SJCRH30 (cell line): ENCODE measurements at places on chromosomes 1 and 21. TPM values are rescaled to one million over a fixed set of nuclear protein-coding genes. Genes with fewer than 3 reads are reported as not detected.

The HHAT gene
- total RNA-seq = 5.0 and 5.1 TPM in 2 replicates

The EFNA3 gene
- total RNA-seq = 3.5 and 4.2 TPM in 2 replicates

The FCER1A gene
- total RNA-seq = not detected in 2 replicates

The C1orf167 gene
- total RNA-seq = not detected in 2 replicates

- no peaks in the 10 kb centered on the region for H3K36me3 ChIP-seq
- peak; percentile 43 for DNase-seq
- no peaks in the 10 kb centered on the region for H3K27me3 ChIP-seq
- H3K4me3 ChIP-seq = no peak overlapping the region
- H3K4me1 ChIP-seq = peaks cover 13% of the 10 kb centered on the region; the same call in 1 of the 2 replicates
Observed at GRCh38 chr1:203600782-203601513, 25.7 kb upstream of the ATP2B4 start.

The MCOLN2 gene
- total RNA-seq = 1.6 and 2.4 TPM in 2 replicates

DNA sequence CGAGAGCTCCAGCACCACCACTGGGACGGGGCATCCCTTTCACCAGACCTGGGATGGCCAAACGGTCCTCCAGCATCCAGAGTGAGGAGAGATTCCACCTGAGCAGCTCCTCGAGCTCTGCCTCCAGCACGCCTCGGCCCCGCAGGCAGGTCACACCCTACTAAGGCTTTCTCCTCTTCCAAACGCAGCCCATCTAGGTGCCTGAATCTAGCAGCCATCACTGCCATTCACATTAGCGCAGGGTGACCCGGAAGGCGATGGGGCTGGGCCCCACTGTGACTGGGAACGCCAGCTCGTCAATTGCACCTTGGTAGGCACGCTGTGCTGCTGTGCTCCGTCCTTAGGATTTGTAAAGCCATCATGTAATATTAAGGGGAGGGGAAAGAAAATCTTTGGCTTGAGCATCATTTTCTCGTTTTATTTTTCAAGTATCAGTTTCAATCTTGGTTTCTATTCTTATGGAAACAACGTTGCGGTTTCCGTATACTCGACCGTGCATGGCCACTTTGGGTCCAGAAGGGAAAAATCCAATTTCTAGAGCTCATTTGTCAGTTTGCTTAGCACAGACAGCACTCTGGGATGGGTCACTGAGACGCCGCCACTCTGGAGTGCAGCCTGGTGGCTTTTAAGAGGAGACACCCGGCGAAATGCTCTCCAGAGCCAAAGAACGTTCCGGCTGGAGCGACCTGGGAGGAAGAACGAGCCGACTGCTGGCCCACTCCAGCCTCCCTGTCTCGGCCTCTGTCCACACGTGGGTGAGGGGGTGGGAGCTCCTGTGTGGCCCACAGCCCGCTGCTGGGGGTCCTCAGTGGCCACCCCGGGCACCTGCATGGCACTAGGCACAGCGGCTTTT is 173.6 kb downstream of the PRDM16 start:
- no peak overlapping the region for H3K4me3 ChIP-seq
- no peak for DNase-seq
- peaks cover 7% of the 10 kb centered on the region; the same call in 1 of the 2 replicates for H3K4me1 ChIP-seq
- H3K27me3 ChIP-seq = no peaks in the 10 kb centered on the region

DNA sequence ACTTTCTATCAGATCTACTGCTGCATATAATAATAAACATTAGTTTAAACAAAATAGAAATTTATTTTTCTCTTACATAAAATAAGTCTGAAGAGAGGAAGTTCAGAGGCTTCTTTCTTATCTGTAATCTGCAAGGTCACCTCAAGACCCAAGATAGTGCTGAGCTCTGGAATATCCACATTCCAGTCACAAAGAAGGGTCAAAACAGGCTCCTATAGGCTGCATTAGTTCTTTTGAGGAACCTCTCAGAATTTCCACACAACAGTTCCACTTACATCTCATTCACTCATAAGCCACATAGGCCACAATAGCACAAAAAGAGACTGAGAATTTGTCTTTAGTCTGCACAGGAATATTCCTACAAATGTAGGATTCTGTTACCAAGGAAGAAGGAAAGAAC is 15.4 kb downstream of the DYNLT5 start:
- no peaks in the 10 kb centered on the region for H3K27me3 ChIP-seq
- H3K4me1 ChIP-seq = no peaks in the 10 kb centered on the region
- no peak for DNase-seq
- no peaks in the 10 kb centered on the region for H3K36me3 ChIP-seq

DNA sequence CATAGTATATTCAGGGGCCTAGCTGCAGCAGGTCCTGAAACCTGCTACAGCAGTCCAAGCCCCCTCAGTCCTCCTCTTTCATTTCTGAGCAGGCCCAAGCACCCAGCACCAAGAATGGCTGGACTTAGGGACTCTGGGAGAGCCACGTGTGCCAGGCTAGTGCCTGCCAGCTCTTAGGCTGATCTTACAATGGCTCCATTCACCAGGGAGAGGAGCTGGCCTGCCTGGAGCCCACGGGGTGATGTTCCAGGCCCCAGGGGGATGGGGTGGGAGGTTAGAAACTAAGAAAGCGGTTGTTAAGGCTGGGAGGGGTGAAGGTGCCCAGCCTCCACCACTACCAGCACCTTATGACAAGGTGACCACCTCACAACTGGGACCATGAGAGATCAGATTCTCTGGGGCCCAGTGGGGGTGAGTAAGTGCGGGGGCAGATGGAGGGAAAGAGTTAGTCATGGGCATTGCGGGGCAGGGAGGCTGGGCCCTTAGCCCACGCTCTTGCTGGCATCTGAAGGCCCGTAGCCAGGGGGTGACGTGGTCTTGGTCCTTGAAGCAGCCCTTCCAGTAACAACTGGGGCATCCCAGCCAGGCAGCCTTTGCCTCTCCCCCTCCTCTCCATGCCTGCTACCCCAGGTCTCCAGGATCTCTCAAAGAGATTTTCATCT is 30.3 kb upstream of the CLIC4 start:
- DNase-seq = no peak
- H3K27ac ChIP-seq = no peak overlapping the region
- H3K4me1 ChIP-seq = peaks cover 13% of the 10 kb centered on the region
- no peaks in the 10 kb centered on the region for H3K36me3 ChIP-seq
- no peak overlapping the region for H3K4me3 ChIP-seq

DNA sequence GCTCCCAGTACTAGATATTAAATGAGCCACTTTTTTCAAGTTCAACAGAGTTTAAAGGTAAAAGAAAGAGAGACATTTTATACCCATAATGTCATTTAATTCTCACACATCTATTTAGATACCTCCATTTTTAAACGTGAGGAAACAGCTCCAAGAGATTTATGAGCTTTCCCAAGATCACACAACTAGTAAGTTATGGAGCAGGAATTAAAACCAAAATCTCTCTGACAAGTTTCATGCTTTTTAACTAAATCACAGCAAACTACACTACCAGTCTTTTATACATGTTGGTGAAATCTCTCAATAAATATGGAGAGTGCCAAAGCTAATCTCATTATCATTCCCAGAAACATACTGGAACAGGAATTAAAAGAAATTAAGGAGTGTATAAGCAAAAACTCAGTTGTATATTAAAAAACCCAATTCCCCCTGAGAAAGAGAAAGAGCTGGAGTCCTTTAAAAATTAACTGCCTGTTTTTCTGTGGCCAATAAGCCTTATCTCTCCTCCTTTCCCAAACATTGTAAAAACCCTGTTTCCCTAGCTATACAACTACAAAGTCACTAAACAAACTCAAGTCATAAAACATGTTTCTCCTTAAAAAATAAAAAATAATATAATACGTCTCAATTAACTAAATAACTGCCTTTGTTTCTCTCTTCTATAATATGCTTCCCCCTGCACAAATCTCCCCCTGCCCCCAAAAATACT is 26.7 kb upstream of the THEM4 start:
- H3K27ac ChIP-seq = no peak overlapping the region
- H3K36me3 ChIP-seq = no peaks in the 10 kb centered on the region
- no peak overlapping the region for H3K4me3 ChIP-seq
- no peak for DNase-seq
- H3K27me3 ChIP-seq = no peaks in the 10 kb centered on the region
- H3K4me1 ChIP-seq = peaks cover 5% of the 10 kb centered on the region; the same call in 1 of the 2 replicates

- H3K4me3 ChIP-seq = no peak overlapping the region
- no peaks in the 10 kb centered on the region for H3K36me3 ChIP-seq
- no peak overlapping the region for H3K27ac ChIP-seq
- peaks cover 9% of the 10 kb centered on the region for H3K4me1 ChIP-seq
Observed at GRCh38 chr1:31532173-31532572, 44.1 kb upstream of the TINAGL1 start.

DNA sequence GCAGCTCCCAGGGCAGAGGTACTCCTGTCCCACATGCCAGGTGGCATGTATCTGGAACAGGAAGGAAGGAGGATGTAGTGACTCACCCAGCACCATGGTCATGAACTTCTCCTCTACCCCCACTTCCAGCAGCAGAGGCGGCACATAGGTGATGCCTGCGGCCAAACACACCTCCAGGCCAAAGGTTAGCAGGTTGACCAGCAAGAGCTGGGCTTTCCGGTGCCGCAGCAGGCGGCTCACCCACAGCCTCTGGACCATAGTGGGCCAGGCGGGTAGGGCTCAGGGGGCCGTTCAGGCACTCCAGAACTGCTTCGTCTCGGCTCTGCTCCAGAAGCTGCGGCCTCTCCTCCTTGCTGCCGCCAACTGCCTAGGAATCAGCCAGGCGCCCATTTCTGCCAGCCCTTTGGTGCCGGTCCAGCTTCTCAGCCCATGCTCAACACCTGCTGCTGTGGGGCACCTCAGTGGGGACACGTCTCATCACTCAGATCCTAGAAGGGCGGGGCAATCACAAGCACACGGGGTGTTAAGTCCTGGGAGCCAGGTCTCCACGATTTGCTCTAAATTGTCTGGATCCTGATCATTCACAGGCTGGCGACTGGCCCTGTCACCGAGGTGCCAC is 15.8 kb downstream of the SLC45A3 start:
- H3K27me3 ChIP-seq = no peaks in the 10 kb centered on the region
- peaks cover 9% of the 10 kb centered on the region for H3K4me1 ChIP-seq
- DNase-seq = no peak
- H3K4me3 ChIP-seq = no peak overlapping the region

DNA sequence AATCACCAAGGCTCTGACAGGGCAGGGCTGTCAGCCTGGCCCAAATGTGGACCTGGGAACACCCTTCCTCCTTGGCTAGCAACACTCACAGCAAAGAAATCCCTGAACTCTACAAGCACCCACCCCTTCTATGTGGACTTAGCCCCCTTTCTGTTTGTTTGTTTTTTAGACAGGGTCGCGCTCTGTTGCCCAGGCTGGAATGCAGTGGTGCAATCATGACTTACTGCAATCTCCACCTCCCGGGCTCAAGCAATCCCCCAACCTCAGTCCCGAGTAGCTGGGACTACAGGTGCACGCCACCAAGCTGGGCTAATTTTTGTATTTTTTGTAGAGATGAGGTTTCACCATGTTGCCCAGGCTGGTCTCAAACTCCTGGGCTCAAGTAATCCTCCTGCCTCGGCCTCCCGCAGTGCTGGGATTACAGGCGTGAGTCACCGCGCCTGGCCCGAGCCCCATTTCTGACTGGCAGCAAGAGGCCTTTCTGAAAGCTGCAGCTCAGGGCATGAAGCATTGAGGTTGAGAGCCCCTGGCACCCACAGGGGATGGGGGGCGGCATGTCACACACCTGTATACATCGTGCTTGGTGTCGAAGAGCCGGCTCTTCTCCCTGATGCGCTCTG is 16.2 kb downstream of the RIPK4 start:
- H3K4me1 ChIP-seq = peaks cover 3% of the 10 kb centered on the region; the same call in 1 of the 2 replicates
- H3K27me3 ChIP-seq = peaks cover 4% of the 10 kb centered on the region; the same call in 1 of the 2 replicates
- no peak for DNase-seq
- no peaks in the 10 kb centered on the region for H3K36me3 ChIP-seq
- no peak overlapping the region for H3K27ac ChIP-seq

DNA sequence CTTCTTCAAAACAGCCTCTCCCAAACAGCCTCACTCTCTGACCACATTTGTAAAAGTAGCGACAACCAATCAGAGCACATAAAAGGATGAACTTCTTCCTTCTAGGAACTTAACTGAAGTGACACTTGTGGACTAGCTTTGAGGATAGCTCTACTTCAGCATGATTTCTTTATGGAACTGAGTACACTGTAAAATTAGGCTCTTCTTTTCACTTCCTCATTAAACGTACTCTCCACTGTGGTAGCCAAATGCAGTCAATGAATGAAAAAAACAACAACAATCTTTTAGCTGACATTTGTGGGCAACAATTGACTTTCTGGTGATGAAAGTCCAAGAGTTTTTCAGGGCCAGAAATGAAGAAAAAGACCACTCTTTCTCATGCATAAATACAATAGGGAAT is 9.6 kb downstream of the LRRC53 start:
- no peaks in the 10 kb centered on the region for H3K36me3 ChIP-seq
- no peak overlapping the region for H3K27ac ChIP-seq
- H3K4me3 ChIP-seq = no peak overlapping the region
- no peaks in the 10 kb centered on the region for H3K27me3 ChIP-seq
- no peak for DNase-seq

The KCNE2 gene
- total RNA-seq = 0.12 TPM in 1 of 2 replicates, not detected in the other

The GNB1 gene
- 167 and 184 TPM in 2 replicates for total RNA-seq

The TEX38 gene
- total RNA-seq = not detected in 2 replicates

The AKR7A3 gene
- 0.06 and 0.25 TPM in 2 replicates for total RNA-seq

GRCh38 chr1:200998323-200998722 is 25.2 kb downstream of the KIF21B start:
- no peak overlapping the region for H3K4me3 ChIP-seq
- no peak for DNase-seq
- no peaks in the 10 kb centered on the region for H3K36me3 ChIP-seq

DNA sequence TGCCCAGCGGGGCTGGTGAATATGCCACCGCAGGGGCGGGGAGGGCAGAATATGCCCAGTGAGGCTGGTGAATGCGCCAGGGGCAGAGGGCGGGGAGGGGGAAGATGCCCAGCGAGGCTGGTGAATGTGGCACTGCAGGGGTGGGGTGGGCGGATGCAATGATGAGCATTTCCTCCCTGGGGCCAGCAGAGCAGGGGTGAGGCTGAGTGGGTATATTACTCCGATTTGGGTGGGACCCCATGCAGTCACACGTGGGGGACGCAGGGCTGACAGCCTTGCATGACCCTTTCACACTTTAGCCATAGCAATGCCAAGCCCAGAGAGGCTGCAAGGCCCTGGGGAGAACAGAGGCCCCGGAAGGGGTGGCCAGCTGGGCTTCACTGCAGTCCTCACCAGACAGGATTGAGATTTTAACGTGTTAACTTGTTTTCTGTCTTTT is 9.3 kb upstream of the SLX9 start:
- H3K27me3 ChIP-seq = no peaks in the 10 kb centered on the region
- peaks cover 43% of the 10 kb centered on the region for H3K4me1 ChIP-seq
- no peak overlapping the region for H3K27ac ChIP-seq
- H3K36me3 ChIP-seq = no peaks in the 10 kb centered on the region

The CASQ2 gene
- 0.28 and 0.49 TPM in 2 replicates for total RNA-seq

The BLACAT1 gene
- 1.1 and 1.4 TPM in 2 replicates for total RNA-seq

The AQP10 gene
- not detected in 2 replicates for total RNA-seq

- no peaks in the 10 kb centered on the region for H3K27me3 ChIP-seq
- DNase-seq = no peak
- peaks cover 19% of the 10 kb centered on the region for H3K36me3 ChIP-seq
- no peak overlapping the region for H3K4me3 ChIP-seq
Observed at GRCh38 chr21:33763582-33763899, 121.2 kb downstream of the ITSN1 start.

DNA sequence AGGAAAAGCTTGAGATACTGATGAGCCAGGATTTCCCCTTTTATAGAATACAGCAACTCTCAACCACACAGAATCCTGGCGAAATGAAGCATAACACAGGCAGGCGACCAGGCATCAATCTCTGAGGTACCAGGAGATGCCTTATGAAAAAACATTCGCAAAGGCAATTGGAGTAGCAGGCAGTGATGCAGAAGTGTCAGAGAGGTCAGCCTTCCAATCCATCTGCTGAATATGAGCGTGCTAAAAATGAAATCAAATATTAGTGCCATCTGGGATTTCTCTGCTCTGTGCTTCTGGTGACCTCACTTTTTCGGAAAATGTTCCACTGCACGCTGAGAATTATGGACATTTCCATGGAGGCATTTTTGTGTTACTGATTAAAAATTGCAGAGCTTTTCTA is 258.8 kb downstream of the VAV3 start:
- H3K27me3 ChIP-seq = no peaks in the 10 kb centered on the region
- no peak overlapping the region for H3K4me3 ChIP-seq
- 0 out of 2 replicates have a peak, but pooled peaks cover 2% of the 10 kb centered on the region for H3K36me3 ChIP-seq
- no peak for DNase-seq
- peaks cover 5% of the 10 kb centered on the region; the same call in 1 of the 2 replicates for H3K4me1 ChIP-seq
